ENCODE measurements at places on chromosomes 1 and 21.
A peak's percentile ranks its signal among the peaks of the same experiment; 100 is the strongest.

- DNase-seq = no peak
These were observed 1083.1 kb downstream of the PLA2G4A start for GRCh38 chr1:187911820-187912219.

DNA sequence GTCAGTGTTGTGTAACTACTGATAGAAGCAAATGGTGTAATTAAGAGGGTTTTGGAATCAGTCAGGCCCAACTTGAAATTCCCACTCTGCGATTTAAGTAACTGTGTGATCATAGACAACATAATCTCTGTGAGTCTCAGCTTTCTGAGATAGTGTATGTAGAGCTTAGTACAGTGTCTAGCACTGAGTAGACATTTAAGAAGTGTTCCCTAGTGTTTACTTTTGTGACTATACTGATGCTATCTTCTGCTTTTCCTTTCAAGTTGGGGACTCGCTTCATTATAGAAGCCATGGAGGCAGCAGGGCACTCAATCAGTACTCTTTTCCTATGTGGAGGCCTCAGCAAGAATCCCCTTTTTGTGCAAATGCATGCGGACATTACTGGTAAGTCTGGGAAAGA, 147.7 kb upstream of the HOOK1 start:
- DNase-seq = no peak

GRCh38 chr1:89887713-89888112, 66.9 kb downstream of the LRRC8D start:
- DNase-seq = no peak

DNA sequence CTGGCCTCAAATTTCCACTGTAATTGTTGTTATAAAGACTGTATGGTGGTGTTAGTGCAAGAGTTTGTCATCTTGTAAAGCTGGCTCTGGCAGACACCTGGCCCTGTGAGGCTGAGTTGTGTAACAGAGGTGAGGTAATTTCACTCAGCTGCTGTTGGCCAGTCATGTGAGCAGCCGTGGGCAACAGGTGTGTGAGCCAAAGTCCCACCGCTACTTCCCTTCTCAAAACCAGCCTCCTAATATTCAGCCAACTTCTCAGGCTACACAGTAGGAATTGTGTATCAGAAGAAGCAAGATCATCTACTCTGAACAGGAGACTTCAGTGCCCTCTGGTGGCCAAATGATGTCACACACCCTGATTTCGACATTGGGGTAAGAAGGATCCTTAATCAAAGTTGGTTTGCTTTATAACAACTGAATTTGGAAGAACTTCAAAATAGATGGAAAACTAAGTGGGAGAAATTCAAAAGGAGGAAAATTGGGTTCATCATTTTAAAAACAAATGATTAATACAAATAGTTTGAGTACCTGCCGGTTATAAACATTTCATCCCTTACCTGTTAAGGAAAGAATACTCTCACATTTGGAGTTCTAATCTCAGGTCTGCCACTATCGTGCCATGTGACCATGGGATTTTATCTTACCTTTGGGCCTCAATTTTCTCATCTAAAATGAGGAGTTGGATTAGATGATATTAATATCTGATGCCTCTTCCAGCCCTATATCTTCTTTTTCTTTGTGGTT, 2.6 kb upstream of the CREG1 start:
- DNase-seq = peak; percentile 78

GRCh38 chr1:30982937-30983336, 74.4 kb upstream of the SDC3 start:
- no peak for DNase-seq

GRCh38 chr1:116477429-116477828, 93.4 kb downstream of the CD58 start:
- no peak for DNase-seq

GRCh38 chr1:24308365-24309015, 10.7 kb upstream of the GRHL3 start:
- no peak for DNase-seq

DNA sequence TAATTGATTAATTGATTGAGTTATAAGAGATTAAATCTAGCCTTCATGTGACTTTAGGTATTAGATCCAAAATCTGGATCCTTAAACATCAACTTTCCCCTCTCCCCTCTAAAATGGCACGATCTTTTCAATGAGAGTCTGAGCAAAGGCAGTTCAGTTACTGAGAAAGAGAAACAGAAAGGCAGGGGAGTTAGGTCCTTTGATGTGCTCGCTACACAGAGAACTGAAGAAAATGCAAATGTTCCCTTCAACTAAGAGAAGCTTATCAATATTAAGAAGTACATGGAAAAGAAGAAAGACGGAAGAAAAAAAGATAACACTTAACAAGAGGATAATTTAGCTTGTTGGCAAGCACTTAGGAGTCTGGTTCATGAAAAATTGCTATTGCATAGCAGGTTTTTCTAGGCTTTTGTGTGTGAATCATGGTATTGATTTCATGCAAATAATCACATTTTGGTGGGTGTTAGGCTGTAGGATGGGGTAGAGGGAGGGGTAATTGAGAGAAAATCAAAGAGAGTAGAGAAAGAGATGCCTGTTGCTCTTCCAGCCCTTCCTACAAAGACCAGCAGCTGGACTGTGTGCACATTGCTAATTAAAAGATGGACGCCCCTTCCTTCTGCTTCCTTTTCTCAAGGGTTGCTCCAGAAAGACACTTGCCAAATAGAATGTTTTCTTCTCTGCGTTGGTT, 307.6 kb upstream of the PLXNA2 start:
- DNase-seq = no peak

GRCh38 chr1:72282271-72283021, at the start of gene NEGR1:
Gene NEGR1, minus strand, starts transcription at chr1:72282539.
- peak; percentile 45 for DNase-seq

DNA sequence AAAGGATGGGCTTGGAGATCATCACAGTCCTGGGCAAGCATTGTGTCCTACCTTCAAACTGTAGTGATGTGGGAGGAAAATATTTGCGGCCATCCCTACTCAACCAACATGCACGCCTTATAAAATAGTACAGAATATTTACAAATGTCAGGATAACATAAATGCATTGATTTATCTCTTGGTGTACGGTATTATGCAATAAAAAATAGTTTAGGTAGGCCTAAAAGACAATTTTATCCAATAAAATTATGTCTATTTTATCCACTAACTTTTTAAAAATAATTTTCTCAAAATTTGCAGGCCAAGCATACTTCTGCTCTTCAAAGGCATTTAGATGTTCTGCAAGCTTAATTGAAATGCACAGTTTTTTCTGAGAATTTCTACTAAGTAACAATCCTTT, at the start of gene OR2T1:
TSS of gene OR2T1 (plus strand) at position 301 of the 400 bp plus-strand sequence. CDS start 3,100 bp downstream, outside the sequence.
- DNase-seq = no peak

DNA sequence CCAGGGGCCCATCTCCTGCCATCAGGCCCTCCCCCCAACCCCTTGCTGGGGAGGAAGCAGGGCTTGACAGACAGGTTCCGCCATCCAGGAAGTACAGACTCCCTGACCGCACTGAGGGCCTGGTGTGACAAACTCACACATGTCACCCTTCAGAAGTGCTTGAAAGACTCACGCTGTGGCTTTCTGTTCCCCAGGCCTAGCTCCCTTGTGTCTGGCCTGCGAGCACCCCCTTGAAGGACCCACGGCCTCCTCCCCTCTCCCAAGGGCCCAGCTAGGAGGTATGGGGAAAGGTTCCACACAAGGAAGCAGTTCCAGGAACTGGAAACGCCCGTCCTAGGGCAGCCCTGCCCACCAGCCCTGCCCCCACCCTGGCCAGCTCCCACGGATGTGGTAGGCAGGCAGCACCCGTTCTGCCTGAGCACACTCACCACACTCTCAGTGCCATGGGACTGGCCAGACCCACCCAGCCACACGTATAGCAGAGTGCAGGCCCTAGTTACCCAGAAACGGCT, 26.7 kb downstream of the SLC2A1 start:
- DNase-seq = peak; percentile 75
